ENCODE measurements at places on chromosomes 1 and 21.

GRCh38 chr1:205811660-205812059 lies 1.3 kb downstream of the SLC41A1 start:
- DNase-seq: no peak

GRCh38 chr1:26094076-26094669 lies 17.5 kb upstream of the PDIK1L start:
- no peak for DNase-seq

GRCh38 chr1:70528590-70529333 lies 117.7 kb downstream of the CTH start:
- DNase-seq: peak; percentile 29

- no peak for DNase-seq
These were observed 2.6 kb upstream of the FMOD start for GRCh38 chr1:203353486-203353885.

DNA sequence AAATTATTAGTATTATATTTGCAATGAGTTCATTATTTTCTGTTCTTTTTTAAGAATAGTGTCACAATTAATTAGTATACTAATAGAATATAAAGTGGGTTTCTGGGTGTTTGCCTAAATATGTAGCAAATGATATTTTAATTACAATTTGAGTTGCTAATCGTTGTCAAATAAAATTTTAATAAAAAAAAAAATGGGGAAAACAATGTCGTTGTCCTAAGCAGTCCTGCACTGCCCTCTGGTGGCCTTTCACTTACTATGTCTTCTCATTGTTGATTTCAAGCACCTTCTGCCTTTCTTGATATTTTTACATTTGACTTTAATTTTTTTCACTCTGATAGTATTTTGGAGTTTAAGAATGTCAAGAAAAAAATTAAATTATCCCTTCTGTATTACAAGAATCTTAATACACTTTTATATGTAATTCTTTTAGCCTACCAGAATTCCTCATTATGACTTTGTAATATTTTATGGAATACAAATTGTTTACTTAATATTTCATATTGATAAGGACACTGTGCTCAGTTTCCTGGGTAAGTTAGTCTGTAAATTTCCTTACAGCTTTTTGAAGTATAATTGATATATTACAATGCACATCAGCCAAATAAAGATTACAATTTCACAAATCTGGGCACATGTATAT lies 104.5 kb upstream of the FMN2 start:
- DNase-seq: peak; percentile 33

DNA sequence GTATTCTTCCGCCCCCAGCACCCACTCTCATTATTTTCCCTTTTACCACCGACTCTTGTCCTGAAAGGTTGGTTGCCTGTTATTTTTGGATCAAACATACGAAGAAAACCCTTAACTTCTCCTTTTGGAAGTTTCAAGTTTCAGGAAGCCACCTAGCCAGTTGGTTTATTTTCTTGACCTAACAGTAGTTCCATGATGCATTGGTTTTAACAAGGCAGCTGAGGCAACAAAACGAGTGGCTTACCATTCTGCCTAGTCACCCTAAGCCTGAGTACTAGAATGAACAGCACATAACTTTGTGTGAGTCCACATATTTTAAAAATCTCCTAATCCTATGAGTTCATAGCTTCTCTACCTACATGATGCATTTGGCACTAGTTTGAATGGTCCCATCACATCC lies 28.9 kb downstream of the OLFM3 start:
- no peak for DNase-seq

DNA sequence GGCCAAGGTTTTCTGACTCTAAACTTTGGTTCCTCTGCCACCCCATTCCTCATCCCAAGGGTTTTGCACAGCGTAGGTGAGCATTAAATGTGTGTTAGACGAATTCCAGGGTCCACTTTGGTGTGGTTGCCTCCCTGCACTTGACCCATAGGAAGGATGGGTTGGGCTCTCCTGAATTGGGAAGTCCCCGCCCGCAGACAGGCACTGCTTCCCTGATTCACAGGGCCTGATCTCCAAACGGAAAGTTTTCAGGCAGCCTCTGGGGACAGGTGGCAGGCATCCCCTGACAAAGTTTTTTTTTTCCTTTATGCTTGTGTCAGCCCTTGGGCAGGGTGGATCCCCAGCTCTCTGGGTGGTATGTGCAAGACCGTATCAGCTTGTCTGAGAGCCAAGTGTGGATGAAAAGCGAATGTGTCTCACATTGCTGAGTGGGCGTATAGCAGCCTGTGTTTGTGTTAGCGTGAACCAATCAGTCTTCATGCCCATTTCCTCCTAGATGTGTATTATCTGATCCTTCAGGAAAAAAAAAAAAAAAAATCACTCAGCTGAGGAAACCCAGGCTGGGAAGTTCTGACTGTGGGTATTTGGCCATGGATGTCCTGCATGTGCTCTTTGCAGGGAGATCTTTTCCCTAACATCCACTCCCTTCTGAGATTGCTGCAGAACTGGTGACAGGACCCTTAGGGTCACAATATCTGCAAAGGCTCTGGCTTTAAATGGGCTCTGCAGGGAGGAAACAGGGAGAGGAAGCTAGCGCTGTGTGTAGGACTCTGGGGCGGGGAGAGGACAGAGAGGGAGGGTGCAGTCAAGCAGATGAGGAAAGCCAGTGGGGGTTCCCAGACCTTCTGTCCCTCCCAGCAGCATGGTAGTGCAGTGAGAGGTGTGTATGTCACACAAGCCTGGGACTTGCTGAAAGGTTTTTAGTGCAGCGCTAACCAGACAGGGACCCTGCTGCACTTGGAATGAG lies 42.2 kb upstream of the TRABD2B start:
- DNase-seq: peak; percentile 0

DNA sequence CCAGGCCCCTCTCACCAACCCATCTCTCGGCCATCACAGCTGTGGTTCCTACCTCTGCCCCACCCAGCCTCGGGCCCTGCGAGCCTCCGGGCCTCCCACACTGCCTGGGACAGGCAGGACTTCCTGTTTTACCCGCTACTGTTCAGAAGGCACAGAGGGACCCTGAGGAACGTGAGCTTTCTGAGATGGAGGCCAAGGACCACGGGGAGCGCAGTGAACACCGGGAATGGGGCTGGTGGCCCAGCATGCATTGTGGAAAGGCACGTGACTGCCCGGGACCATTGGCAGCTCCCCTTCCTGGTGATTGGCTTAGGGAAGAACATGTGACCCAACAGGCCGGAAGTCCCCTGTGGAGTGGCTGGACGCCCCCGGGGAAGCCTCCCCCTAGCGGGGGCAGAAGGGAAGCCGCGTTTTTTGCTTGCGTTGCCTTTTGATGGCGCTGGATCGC lies 7.0 kb downstream of the S100B start:
- DNase-seq: no peak

- peak; percentile 3 for DNase-seq
These were observed 34.7 kb downstream of the RGSL1 start for GRCh38 chr1:182484531-182485257.

DNA sequence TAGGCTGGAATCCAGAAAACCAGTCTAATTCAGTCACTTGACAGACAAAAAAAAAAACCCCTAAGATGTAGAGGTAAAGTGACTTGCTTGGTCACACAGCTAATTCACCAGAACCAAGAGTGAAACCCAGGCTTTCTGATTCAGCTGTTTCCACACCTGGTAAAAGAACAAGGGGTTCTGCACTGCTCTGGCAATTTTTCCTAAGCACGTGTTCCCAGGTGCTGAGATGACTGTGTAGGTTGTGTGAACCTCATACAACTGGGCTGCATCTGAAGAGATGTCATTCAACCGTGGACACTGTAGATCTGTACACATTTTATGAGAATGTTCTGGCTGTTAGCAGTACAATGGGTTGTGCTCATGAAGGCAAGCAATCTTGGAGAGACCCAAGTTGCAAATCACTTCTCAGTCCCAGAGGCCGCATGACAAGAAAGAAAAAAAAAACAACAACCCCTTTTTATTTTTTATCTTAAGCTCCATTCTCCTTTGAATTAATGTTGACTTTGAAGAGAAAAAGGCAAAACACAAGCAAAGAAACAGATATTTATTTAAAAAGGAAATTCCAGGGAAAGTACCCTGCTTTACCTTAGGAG lies 95.4 kb downstream of the INTS7 start:
- no peak for DNase-seq

- DNase-seq: no peak
These were observed 27.4 kb downstream of the VANGL1 start for GRCh38 chr1:115669002-115669673.

GRCh38 chr1:184827600-184828368 lies 73.1 kb upstream of the EDEM3 start:
- DNase-seq: no peak

DNA sequence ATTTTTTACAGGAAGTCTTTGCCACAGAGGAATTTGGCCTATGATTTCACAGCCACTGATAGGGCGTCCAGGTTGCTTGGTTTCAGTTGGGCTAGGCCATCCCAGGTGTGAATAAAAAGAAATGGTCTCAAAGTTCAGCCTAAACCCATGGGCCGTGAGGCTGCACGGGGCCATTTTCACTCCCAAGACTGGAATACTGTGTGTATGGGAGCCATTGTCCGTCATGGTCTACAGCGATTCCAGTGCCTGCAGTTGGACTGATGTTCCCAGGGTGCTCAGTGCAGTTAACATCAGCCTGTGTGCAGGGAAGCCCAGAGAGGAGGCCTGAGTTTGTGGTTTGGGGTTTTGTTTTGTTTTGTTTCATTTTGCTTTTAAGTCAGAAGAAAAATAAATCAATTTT lies 133.2 kb downstream of the ADSS2 start:
- no peak for DNase-seq
